ENCODE measurements at places on chromosomes 7 and 10.
A peak's percentile ranks its signal among the peaks of the same experiment; 100 is the strongest.

DNA sequence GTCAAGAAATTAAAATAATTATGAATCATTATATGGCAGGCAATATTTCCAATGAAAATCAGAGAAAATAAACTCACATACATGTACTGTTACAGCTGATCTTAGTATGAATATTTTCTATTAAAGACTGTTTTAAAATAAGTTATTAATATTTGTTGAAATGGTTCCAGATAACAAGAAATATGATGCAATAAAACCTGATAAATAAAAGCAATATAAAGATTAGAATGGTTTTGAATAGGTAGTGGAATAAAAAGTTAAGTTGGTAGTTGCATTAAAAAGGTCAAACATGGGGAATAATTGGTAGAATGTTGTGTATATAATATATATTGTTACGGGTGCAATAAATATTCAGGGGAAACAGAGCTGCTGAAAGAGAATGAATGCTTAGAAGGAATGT, 52.5 kb downstream of the MEST start:
- no peak for DNase-seq

DNA sequence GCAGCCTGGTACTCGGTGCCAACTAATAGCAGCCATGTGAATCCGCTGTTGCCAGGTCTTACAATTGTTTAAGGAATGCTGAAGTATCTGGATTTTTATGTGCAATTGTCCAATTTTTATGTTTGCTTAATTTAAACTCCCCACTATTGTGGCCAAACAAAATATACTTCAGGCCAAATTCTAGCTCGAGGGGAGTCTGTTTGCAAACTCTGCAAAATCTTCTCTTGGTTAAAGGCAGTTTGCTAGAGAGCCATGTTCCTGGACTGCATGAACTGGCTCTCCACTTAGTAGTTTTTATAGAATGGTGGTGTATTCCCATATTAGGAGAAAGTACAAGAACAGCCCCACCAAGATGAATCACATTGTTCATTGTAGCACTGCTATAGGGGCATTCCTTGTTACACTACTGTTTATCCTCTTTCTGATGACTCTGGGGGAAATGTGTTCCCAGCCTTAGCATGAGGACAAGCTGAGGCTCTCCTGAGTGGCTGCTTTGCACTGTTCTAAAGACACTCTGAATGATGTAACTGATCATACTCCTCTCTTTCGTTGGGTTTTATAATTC, 178.0 kb upstream of the GLI3 start:
- no peak for DNase-seq

GRCh38 chr7:15715435-15715834, 29.0 kb upstream of the MEOX2 start:
- DNase-seq = no peak

DNA sequence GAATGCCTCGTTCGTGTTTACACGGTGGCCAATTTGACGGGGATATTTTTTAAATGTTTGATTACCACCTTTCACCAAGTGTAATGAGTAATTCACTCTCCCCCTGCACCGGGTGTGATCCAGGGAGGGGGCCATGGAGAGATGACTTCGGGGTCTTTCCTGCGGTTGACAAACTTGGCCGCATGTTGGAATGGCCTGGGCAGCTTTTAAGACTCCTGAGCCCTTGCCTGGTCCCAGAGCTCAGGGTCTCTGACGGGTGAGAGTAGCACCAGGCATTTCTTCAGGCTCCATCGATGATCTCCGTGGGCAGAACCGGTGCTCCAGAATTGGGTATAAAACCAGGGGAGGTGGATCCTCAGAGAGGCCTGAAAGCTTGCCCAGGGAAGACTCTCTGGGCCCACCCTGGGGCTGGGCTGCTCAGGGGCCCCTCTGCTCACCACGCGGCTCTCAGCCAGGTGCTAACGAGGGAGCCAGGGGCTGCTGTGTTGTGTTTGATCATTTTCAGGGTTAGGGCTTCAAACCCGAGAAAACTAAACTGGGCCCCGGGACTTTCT, 882 bp downstream of the ZNF282 start:
- DNase-seq = no peak

DNA sequence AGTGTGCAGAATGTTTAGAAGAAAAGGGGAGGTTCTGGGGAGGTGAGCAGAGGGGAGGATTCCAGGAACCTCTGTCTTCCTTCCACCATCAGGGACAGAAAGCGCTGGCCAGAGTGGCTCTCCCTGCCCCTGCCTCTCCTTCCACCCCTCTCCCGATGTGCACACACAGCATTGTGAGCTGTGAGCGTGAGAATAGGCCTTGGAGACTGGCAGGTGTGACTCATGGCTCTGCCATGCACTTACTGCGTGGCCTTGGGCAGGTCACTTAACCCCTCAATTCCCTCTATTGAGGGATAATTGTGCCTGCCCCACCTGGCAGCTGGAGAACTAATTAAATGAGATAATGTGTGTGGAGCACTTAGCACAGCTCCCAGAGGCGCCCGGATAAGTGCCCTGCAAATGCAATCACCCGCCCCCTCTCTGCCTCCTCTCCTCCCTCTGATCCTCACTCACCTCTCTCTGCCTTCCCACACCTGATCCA, 115.4 kb downstream of the ZMIZ1 start:
- no peak for DNase-seq

- no peak for DNase-seq
Measured at GRCh38 chr7:117777335-117778142, 95.7 kb downstream of the CTTNBP2 start.

DNA sequence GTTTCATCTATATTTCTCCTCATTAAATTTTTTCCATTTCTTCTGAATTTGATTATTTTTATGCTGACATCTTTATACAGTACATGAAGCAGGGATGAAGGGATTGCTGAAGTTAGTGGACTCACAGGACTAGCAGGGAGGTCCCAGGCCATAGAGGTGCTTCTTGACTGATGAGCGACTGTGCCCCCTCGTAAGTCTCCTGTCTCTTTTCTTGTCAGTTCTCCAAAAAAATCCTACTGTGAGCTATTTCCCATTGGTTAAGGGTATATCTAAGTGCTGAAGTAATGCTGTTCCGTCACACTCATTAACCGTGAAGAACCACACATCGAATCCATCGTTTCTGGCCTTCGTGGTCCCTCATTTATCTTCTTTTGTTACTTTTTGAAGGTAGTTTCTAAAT, 27.7 kb downstream of the HECW1 start:
- DNase-seq = no peak

GRCh38 chr7:101869026-101869900, 51.8 kb downstream of the CUX1 start:
- no peak for DNase-seq

DNA sequence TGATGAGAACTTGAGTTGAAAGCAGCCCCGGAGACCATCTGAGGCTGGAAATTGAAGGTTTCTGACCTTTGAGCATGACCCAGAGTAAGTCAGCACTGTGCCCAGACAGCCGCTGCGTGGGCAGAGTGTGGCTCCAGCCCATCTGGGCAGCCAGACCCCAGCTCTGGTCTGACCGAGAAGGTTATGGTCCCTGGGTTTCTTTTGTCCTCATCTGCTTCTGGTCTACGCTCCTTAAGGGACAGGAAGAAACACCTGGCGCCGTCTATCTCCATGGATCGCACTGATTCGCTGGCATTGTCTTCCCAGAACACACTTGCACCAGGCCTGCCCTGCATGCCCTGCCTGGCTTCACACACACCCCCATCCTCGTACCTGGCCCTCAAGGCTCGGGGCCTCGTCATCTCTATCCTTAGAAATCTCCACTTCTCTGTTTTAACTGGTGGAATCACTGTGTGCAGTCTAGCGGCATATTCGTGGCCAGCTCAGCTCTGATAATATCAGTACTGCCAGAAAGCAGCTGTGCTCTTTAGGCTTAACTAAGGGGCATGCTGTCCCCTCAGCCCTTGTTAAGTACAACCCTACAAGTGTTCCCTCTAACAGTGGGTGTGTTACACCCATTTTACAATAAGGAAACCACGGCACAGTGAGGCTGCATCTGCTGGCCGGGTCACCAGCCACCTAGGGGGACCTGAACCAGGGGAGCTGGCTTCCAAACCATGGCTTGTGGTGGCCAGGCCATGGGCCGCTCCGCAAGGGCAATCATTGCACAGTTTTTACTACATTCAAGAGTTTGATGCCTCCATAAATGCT, 127.7 kb downstream of the ADCY1 start:
- no peak for DNase-seq

DNA sequence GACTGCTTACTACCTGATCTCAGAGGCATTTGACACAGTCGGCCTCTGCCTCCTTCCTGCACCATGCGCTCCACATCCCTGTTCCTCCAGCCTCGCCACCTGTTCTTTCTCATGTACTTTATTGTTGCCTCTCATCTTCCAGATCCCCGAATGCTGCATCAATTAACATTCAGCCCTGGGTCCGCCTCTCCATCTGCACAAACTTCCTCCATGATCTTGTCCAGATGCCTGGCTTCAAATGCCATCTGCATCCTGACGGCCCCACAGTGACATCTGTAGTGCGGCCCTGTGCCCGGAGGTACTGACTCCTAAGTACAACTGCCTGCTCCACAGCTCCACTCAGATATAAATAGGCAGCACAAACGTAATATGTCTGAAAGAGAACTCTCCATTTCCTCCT, 51.2 kb upstream of the STK17A start:
- DNase-seq = no peak

DNA sequence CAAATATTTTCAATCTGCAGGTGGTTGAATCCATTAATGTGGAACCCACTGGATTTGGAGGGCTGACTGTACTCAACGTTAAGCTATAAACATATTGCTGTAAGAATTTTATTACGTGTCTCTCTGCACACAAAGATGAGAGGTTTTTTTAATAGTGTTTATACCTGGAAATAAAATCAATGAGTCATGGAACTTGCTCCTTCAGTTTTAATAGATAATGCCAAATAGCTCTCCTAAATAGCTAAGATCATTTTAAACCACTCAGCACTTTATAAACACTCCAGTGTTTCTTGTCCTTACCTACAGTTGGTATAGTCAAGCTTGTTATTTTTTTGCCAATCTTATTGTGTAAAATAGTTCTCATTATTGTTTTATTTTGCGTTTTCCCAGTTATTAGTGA, 455.6 kb upstream of the FZD8 start:
- no peak for DNase-seq

DNA sequence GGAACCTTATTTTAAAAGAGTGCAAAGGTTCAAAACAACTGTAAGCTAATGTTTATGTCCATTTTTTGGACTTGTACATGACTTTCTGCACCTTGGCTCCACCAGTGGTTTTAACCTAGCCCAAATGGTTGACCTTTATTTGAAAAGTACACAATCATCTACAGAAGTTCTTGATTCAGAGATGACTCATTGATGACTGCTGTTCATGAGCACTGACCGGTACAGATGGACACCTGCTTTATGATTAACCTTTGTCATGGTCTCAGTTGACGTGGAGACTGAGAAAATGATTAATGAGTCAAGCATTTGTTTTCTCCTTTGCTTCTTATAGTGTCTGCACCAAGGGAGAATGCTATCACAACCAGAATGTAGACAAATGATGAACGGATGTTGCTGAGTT, 55.7 kb upstream of the PTER start:
- peak; percentile 11 for DNase-seq

DNA sequence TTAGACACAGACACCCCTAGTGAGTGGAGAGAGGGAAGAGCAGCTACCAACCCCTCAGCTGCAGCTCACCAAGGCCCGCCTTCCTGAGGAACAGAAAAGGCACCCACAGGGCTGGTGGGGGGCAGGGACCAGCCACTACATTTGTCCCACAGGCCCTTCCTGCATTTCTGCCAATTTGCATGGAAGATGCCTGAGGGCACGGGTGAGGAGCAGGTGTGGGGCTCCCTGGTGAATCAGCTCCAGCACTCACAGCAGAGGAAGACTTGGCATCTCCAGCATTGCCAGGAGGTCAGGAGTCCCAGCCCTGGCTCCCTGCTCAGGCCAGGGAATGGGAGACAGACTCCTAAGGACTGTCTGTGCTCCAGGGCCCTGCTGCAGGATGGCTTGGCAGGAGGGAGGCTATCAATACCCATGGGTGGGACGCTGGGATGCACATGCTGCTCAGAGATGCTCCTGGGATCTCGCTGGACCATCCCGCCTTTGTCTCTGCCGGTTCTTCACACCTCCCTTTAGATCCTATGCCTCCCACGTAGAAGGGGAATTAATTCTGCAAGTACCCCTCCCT, 109.7 kb downstream of the SLIT1 start:
- DNase-seq = no peak

GRCh38 chr10:131561897-131562296, 250.4 kb upstream of the TCERG1L start:
- DNase-seq = no peak

DNA sequence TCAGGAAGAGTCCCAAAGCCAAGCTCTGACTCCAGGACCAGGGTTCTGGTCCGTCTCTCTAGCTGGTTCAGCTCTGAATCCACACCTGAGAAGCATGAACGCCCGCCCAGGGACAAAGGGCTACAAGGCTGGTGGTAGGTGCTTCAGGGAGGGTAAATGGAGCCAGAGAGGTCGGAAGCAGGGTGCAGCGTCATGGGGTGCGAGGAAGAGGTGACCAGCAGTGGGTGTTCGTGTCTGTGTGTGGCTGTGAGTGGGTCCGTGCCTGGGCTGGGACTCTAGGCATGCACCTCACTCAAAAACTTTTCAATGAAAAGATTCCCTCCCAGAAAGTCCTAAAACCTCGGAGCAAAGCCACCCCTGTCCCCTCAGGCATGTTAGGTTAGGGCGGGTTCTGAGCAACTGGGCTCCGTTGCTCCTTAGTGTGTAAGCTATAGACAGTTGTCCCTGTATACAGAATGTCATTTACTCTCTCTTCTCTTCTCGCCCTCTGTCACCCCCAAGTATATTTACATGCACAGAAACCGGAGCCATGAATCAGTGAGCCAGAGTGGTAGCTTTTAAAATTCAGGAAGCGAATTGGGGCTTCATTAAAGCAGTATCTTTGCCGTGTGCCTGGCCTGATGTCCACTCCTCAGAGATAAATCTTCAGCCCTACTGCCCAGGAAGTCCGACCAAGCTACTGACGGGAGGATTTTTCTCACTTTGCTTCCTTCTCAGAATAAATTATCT, 12.3 kb upstream of the GATA3 start:
- no peak for DNase-seq

DNA sequence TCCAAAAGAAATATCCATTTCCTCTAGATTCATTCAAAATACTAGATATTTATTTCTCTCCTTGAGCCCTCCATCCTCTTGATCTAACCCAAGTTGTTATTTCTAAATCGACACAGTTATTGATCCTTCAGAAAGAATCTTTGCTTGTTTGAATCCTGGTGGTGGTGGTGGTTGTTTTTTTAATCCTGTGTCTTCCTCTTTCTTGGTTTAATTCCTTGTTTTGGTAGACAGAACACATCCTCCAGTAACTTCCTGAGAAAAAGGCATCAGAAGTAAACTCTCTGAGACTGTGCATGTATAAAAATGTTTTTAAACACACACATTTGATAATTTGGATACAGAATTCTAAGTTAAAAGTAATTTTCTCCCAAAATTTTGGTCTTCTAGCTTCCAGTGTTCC, 49.9 kb downstream of the SIRT1 start:
- DNase-seq = no peak

DNA sequence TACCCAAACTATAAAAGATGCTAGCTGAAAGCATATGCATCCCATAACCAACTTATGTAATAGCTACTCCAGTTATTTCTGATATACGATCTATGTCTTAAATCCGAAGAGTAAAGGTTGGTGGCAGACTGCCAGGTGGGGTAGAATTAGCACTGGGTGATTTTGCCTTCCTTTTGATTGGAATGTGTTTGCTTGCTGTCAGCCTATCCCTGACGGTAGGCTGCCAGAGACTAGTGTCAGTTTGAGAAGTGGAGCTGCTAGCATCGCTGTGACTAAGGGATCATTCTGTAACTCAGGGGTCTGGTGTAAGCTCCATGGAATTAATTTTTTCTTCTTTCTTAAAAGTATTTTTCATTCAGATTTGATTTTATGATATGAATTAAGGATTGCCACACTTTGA, 9.5 kb upstream of the SEM1 start:
- DNase-seq = no peak

GRCh38 chr7:122970740-122971725, 24.5 kb downstream of the TAS2R16 start:
- DNase-seq = no peak
